Foreskin fibroblast (primary cell): ENCODE measurements at places on chromosomes 7 and 10.

DNA sequence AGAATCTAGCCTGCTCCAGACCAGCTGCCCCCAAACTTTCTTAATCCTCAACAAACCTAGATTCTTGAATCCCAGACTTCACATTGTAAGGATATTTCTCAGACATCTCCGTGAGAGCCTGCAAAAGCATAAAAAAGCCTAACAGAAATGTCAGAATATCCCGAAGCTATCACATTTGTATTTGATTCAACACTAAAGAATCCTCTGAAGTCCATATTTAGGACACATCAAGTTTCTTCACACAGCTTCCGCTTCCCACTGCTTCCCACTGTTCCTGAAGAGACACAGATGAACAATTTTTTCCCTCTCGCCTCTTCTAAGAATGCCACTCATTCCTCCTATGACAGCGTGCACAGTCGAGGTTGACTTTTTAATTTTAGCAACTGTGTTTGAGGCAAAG is 396.2 kb upstream of the IGFBP3 start:
- DNase-seq, result peak; percentile 41

- DNase-seq, result no peak
Measured at GRCh38 chr10:42830237-42830636, 47.6 kb downstream of the BMS1 start.

DNA sequence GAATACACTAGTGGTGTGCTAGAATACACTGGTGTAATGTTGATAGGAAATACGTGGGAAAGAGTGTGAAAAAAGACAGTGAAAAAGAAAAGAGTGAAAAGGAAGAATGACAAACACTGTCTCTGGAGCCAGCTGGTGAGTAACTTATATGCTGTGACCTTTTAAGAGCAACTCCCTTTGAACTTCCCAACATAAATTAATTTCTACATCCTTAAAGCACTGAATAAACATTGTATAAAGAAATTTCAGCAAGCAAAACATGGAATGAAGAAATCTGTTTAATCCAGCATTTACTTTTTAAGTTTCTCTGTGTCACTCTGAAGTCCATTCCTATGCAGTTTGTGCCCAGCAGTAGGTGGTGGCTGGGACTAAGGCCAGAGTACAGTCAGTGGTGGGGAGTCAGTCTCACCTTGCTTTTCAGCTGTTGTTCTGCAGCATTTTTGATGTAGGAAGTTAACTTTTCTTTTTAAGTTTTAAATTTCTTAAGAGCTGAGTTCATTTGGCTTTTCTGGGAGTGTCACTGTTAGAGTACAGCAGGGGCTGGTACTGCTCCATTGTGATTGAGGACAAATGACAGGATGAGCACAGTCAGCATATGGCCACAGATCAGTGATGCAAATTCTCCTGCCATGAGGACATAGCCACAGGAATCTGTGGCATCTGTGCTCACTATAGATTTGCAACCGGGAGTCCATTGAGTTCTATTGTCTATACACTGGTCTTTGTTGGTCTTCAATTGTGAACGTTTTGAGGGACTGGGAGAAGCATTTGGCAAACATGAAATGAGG is 321.8 kb downstream of the ZNF248 start:
- DNase-seq, result no peak

DNA sequence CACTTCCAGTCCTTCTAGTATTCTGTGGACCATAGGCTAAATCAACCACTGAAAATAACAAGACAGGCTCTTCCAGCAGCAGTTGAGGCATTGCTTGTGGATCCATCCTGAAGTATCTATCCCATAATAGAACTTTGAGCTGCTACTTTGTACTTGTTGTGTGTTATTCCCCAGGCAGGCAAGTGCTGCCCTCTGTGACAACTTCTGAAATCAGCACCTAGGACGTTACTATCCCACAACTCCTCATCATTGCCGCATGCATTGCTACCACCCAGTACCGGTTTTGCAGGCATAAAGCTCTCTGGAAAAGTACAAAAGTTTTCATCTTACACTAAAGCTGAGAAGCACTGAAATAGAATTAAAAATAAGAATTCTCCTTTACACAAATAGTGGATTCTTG is 145.3 kb downstream of the HTR7 start:
- DNase-seq, result no peak

DNA sequence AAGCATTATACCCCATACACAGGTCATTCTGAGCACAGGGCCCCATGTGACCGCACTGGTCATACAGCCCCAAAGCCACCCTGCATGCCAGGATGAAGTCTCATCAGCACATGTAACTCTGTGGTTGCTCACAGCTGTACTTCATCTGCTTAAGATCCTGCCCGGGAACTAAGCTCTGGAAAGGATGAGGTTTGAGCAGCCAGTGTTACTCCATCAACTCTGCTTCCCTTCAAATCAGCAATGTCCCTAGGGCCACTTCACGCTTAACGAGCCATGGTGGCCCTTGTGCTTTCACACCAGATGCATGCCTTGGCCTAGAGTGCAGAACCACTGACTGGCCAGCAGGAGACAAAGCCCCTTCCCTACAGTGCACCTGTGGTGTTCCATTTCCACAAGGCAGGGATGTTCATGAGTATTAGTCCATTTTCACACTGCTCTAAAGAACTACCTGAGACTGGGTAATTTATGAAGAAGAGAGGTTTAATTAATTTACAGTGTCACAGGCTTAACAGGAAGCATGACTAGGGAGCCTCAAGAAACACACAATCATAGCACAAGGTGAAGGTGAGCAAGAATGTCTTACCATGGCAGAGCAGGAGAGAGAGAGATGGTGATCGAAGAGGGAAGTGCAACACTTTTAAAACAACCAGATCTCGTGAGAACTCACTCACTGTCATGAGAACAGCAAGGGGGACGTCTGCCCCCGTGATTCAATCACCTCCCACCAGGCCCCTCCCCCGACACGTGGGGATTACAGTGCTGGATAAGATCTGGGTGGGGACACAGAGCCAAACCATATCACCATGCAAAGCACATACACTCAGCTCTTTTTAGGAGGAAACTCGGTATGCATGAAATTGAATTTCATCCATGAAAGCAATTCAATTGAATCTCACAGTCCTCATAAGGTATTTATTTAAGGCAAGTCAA is 149.0 kb upstream of the CDCA7L start:
- DNase-seq, result peak; percentile 85

GRCh38 chr7:104852386-104852785 is 161.6 kb upstream of the KMT2E start:
- no peak for DNase-seq

DNA sequence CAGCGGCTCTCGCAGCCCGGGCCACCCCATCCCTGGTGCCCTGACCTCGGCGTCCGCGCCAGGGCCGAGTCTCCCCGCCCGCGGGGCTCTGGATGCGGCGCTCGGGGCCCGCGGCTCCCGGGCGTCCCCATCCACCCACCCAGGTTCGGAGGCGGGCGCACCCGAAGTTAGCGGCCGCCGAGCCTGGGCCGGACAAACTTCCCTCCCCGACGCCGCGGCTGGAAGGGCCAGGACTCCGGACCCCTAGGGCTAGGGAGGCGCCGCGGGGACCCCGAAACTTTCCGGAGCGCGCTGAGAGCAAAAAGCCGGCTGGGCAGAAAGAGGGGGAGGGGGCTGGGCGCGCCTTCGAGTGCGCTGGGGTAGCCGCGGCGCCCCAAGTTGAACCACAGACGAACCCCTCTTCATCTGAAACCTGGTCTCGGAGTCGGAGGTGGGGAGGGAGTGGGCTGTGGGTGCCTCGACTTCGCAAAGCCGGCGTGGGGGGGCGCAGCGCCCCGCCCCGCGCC is 3.7 kb upstream of the ELFN1 start:
- DNase-seq, result peak; percentile 48

- DNase-seq, result no peak
Measured at GRCh38 chr10:34814913-34815184, 247 bp downstream of the PARD3 start.

- DNase-seq, result no peak
Measured at GRCh38 chr7:15035814-15036213, 133.3 kb upstream of the DGKB start.

GRCh38 chr7:47470567-47471357 is 111.1 kb downstream of the TNS3 start:
- no peak for DNase-seq

- no peak for DNase-seq
Measured at GRCh38 chr7:134699899-134700298, 53.2 kb downstream of the BPGM start.

- peak; percentile 78 for DNase-seq
Measured at GRCh38 chr7:128425850-128426249, 16.1 kb upstream of the IMPDH1 start.

- DNase-seq, result no peak
Measured at GRCh38 chr7:36748017-36748487, 23.8 kb upstream of the AOAH start.

- DNase-seq, result no peak
Measured at GRCh38 chr7:19930051-19930450, 156.6 kb upstream of the TMEM196 start.

GRCh38 chr10:69766161-69766910 is 35.4 kb upstream of the COL13A1 start:
- DNase-seq, result peak; percentile 13

DNA sequence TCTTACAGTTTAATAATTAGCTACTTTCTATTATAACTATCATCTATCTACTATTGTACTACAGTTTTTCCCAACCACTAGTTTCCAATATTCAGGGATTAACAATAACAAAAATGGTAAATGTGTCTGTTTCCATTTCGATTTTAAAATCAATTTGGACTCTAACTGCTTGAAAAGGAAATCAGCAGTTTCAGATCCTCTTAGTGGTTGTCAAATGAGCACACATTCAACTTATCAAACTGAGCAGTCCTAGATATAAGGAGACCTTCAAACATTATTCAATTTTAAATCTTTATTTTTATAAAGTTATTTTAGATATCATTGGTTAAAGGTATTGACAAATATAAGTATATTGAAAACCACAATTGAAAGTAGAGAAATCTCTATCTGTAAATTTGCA is 46.8 kb upstream of the CD36 start:
- DNase-seq, result no peak

DNA sequence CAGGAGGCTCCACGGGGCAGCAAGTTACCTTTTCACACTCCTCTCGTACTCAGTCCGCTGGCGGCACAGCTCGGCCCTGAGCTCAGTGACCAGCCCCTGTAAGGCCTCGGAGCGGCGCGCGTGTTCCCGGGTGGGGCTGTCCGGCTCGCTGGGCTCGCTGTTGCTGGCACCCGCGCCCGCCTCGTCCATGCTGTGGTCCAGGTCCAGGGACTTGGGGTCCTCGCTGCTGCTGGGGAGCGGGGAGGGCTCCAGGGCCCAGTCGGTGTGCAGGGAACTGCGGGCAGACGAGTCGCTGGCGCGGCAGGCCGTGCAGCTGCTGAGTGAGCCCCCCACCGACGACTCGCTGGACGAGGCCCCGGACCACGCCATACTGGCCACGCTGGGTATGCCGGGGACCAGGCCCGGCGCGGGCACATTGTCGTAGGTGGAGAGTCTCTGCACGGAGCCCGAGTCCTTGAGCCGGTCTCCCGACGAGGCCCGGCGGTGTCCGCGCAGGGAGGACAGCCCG is 143.8 kb downstream of the MAPK8 start:
- no peak for DNase-seq

DNA sequence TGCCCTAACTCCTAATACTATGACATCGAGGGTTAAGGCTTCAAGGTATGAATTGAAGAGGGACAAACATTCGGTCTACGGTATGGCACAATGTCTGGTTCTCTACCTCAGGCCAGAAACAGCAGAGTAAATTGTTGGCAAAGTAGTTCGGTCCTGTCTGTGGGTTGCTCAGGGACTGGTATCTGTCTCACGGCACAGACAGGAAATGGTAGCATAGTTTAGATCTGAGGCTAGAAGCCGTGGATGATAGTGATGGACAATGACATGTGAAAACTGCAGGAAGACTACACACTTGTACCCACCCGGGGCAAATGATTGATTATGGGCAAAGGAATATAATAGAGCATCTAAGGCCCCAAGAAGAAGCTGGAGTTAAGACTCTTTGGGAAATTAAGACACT is 106.2 kb downstream of the TWIST1 start:
- DNase-seq, result no peak

DNA sequence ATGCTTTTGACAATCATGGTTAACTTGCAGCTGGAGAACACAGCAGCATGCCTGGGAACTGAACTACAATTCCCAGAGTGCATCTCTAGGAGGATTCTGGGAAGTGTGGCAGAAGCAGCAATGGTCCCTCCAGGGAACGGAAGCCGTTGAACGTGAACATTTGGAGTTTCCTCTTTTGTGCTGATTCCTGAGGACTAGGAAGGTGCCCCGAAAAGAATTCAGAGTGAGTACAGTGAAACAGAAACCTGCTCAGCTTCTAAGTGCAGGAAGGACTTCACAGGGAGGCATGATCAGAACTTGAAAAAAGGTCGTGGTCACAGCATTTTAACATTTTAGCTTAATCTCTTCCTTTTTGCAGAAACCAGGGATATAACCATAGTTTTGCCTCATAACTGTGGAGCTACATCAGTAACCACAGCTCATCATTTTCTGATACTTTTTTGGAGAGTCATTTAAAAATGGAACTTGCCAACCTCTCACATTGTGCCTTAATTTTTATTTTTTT is at the start of gene NUDT13:
NUDT13 (plus strand) TSS at position 111 of the 505 bp plus-strand sequence. CDS start 3,911 bp downstream, outside the sequence.
- peak; percentile 35 for DNase-seq

GRCh38 chr10:75999515-76000209 is 568.2 kb downstream of the LRMDA start:
- no peak for DNase-seq

DNA sequence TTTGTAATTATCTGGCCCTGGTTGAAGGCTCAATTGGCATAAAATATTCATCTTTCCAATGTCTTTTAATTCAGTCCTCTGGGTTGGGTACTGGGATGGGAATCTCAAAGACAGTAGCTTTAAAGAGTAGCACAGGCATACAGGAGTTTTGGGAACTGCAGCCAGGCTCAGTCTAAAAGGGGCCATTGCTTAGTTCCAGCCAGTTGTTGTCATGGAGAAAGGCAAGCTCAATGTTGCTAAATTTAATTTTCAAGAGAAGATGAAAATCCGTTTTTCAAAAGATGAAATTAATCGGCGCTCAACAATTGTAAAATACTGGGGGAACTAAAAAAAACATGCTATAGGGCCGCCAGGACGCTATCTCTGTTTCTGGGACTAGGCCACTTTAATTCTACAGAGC is 375.1 kb downstream of the PHTF2 start:
- no peak for DNase-seq

DNA sequence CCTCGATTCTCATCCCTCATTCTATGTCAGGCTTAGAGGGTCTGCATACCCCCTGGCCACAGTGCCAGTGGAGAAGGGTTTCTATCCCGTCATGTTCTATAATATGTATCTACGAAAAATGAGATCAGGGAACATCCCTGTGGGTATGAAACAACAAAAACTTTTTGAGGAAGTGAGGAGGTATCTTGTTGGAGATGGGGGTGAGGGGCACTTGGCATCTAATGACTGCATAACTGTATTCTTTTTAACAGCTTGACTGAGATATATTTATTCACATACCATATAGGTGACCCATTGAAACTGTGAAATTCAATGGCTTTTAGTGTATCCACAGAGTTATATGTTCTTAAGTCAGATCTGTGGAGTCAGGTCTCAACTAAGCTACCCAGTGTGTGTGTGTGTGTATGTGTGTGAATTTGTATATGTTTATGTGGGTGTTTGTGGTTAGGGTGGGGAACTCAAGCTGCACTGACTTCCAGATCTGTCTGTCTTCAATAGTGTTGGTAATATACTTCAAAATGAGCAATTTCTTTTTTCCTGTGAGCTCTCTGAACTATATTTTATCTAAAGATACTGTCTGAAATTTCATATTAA is 528.9 kb downstream of the CNTNAP2 start:
- no peak for DNase-seq
